ENCODE measurements at places on chromosomes 16 and 17.

- no peak for DNase-seq
Observed at GRCh38 chr16:49716339-49716934, 139.5 kb downstream of the ZNF423 start.

DNA sequence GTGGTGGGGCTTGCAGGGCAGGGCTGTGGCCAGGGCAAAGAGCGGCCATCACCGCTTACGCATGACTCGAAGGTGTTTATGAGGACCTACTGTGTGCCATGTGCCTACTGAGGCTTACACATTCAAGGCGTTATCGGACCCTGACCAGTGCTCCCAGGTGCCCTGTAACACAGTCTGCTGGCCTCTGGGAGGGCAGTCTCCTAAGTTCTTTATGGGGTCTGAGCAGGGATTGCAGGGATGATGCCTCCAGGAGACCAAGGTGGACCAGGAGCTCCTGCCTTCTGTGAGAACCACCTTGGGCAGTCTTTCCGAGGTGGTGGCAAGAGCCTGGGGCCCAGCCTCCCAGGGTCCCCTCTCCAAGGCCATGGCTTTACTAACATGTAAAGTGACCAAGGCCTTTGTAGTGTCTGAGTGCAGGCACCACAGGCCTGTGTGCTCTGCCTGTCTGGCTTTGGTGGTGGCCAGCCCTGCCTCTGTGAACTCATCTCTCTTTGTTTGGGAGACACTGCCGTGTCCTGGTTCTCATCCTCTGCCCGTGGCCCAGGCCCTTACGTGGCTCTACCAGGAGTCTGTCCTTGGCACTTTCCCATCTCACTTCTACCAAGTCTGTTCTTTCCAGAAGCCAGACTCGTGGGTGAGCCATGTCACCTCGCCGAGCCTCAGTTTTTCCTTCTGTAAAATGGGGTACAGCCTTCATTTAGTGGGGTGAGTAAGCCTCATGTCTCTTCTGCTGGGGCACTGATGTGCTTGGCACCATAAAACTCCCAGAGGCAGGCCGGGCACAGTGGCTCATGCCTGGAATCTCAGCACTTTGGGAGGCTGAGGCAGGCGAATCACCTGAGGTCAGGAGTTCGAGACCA, 3.4 kb upstream of the SYNGR2 start:
- DNase-seq, result no peak

DNA sequence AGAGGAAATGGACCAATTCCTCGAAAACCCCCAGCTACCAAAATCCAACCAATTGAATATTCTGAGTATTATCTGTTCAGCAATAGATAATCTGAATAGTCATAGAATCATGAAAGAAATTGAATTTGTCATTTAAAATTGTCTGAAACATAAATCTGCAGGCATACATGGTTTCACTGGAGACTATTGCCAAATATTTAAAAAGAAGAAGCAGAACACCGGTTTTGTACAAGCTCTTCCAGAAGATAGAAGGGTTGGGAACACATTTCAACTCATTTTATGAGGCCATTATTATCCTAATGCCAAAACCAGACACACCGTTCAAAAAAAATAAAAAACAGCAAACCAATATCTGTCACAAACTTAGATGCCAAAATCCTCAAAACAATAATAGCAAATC, 195.5 kb downstream of the RPTOR start:
- DNase-seq, result no peak

- no peak for DNase-seq
Observed at GRCh38 chr16:9820476-9821246, 361.6 kb downstream of the GRIN2A start.

DNA sequence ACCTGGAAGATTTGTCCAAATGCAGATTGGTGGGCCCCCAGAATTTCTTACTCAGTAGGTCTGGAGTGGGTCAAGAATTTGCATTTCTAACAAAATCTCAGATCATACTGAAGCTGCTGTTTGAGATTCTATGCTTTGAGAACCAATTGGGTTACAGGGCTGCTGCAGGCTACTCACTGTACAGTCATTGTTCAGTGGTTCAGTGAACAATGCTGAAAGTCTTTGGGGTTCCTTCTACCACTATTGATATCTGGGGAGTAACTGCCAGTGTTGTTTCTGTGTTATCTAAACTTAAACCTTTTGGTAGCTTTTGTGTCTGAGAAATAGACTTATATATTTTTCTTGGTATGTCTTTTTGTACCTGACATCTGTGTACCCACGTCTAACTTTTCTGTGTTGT, 187.5 kb downstream of the TANC2 start:
- no peak for DNase-seq

GRCh38 chr17:78023042-78023441, 64.5 kb downstream of the TNRC6C start:
- no peak for DNase-seq

DNA sequence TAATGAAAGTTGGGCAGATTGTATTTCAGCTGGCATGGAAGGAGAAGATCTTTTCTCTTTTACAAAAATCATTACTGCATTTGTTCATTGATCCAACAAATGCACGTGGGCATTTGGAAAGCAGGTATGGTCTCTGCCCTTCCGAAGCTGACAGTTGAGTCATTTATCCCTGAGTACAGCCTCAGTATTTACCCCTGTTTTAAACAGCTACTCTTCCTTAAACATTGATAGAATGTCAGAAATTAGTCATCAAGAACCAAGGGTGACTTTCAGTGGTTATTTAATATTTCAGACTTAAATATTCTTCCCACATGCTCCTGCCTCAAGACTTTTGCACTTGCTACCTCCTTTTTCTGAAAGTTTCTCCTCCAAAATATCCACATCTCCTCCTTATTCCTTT, 226.7 kb upstream of the HSBP1 start:
- DNase-seq, result no peak

Measured in bone marrow (tissue), 2 donors.